Gastroesophageal sphincter (tissue), 4 donors: ENCODE measurements at places on chromosomes 1 and 21.

DNA sequence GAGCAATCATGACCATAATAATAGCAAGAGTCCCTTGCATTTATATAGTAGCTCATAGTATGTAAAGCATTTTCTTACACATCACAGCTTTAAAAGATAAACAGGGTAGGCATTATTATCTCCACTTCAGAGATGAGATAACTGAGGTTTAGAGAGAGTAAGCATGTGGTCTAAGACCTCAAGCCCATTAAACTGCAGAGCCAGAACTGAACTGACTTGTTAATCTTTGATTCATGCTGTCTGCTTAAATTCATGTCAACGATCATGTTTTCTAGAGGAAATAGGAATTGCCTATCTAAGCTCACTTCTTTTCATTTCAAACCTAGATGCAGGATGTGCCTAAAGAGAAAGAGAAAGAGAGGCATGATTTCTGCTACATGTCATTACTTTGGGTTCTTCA, 524.8 kb downstream of the PTPRC start:
- ATAC-seq = no peak

- no peak for ATAC-seq
Observed at GRCh38 chr1:16241221-16241708, 4.3 kb upstream of the CPLANE2 start.

- no peak for ATAC-seq
Observed at GRCh38 chr1:62962014-62962812, 178.3 kb downstream of the ATG4C start.

GRCh38 chr1:39499668-39500067, 8.2 kb downstream of the BMP8A start:
- peak; percentile 42 for ATAC-seq

DNA sequence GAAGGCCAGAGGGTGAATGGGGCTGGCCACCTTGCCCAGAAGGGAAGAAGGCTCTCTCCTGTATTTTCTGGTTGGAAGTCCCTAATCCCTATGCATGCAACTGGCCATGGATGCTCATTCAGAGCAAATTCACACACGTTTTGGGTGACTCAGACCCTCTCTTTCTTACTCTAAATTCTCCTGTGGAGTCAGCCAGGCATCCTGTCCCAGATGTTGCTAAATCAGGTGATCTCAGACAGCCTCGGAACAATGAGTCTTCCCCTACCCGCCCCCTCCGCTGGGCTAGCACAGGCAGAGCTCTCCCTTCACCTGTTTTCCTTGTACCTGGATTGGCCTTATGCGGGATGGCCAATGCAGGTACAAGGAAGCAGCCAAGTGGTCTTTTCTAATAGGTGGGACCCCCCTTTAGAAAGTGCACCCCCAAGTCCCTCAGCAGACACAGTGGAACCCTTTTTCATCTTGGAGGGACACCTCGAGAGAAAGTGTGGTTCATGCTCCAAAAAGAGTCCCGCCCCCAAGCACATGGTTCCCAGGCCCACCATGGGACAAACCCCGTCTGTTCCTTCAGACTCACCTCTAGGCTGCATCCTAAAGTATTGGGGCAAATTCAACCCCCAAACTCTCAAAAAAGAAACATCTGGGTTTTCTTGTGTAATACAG, 8.6 kb downstream of the S100A6 start:
- ATAC-seq = no peak

- no peak for ATAC-seq
Observed at GRCh38 chr1:7888248-7889081, 35.6 kb upstream of the UTS2 start.

GRCh38 chr1:229271448-229272159, 693 bp downstream of the RAB4A start:
- peak; percentile 33 for ATAC-seq

GRCh38 chr1:236916131-236916800, 88.0 kb downstream of the MT1HL1 start:
- ATAC-seq = no peak

GRCh38 chr21:45986316-45987051, 4.9 kb downstream of the COL6A1 start:
- ATAC-seq = no peak

DNA sequence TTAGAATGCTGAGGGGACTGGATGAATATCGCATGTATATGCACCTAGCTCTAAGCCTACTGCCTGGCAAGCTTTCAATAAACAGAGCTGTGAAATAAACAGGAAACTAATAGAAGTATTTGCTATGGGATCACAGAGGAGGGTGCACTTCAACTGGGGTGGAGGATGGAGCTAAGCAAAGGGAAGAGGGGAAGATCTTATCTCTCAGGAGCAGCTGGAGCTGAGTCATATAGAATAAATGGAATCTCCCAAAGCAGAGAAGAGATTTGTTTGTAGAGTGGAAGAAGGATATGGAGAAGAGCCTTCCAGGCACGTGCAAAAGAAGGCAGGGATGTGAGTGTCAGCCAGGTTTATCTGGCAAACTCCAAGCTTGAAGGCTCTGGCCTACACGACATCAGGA, 17.0 kb upstream of the KCNA10 start:
- ATAC-seq = no peak

GRCh38 chr1:89179343-89179742, 3.5 kb upstream of the GBP7 start:
- ATAC-seq = no peak

- ATAC-seq = no peak
Observed at GRCh38 chr1:997713-997992, 2.2 kb downstream of the HES4 start.

DNA sequence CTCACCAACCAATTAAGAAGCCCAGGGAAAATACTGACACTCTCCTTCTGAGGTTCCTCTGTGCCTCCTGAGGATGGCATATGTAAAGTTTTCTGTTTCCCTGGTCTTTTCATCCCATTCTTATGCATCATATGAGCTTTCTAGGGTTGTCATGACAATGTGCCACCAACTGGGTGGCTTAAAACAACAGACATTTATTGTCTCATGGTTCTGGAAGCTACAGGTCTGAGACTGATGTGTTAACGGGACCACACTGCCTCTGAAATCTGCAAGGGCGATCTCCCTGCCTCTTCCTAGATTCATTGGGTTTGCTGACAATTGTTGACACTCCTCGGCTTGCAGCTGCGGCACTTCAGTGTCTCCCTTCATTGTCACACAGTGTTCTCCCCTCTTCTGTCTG, 308.4 kb downstream of the RGS7 start:
- no peak for ATAC-seq

GRCh38 chr1:11938722-11939526, 4.4 kb downstream of the PLOD1 start:
- no peak for ATAC-seq

GRCh38 chr1:234047123-234047522, 142.6 kb downstream of the SLC35F3 start:
- ATAC-seq = no peak

DNA sequence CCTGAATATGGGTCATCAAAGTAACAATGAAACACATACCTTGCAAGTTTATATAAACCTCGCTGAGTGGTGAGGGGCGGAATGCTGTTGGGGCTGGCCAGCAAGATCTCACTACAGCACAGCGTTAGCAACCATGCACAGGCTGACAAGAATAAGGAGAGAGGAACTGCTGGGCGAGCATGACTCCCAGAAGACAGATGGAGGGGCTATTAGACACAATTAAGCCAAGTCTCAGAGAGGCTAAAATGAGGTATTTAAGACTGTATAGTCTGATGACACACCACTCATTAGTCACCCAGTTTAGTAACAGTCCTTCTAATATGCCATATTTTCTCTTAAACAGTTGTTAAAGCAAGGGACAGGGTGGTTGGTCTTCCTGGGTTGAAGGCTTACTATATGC, 340.2 kb upstream of the NR5A2 start:
- no peak for ATAC-seq

DNA sequence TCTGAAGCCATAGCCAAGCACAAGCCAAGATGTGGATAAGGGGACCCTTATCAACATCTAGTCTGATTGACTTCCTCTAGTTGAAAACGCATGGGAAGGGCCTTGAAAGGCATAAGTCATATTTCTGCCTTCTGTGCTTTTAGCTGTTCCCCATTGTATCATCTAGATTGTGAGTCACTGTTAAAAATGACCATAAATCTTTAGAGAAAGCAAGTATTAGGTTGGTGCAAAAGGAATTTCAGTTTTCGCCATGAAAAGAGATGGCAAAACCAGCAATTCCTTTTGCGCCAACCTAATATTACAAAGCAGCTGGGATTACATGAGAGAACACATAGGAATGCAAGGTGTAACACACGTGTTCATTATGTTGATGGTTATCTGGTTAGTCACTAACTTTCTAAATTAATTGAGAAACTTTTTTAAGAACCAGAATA, 63.6 kb downstream of the CLIC6 start:
- ATAC-seq = no peak

GRCh38 chr21:46028573-46029091, 47.1 kb downstream of the COL6A1 start:
- ATAC-seq = peak; percentile 83

DNA sequence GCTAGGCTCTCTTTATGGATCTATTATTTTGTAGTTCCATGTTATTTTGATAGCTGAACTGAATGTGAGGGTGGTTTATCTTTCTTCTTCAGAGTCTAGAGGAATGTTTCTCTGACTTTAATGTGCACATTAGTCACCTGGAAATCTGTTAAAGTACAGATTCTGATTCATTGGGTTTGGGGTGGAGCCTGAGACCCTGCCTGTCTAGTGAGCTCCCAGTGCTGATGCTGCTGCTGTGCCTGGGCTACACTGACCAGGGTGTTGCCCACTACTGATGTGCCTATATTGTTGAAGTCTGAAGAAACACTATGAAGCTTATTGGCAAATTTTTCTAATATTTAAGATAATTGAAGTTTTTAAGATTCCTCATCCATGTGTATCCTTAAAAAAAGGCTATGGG, 35.9 kb downstream of the CD46 start:
- ATAC-seq = no peak

DNA sequence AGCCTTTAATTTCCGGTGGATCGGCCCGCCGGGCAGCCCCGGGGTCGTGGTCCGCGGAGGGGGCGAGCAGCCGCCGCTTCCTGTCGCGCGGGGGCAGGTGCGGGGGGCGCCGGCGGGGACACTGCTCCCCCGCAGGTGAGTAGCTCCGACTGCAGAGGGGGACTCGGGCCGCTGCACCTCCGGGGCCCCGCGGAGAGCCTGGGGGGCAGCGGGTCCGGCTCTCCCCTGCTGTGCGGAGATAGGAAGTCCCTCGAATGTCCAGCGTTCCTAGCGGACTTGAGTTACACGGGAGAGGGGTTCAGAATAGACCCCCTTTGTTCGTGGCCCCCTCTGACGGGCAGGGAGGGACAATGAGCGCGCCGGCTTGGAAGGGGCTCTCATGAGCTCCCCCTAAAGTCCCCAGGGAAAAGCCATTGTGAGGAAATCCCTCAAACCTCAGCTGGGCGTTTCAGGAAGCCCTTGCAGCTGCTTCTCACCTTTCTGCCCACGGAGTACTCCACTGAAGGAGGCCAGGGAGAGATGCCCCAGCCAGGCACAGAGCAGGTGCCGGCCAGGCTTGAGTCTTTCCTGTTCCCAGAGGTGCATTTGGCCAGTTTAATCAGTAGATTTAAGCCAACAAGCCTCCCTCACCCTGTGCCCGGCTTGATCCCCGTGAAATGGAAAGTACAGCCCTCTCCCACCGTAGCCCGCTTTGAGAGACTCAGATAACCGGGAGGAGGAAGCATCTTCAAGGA, 925 bp downstream of the PDE9A start:
- ATAC-seq = no peak

DNA sequence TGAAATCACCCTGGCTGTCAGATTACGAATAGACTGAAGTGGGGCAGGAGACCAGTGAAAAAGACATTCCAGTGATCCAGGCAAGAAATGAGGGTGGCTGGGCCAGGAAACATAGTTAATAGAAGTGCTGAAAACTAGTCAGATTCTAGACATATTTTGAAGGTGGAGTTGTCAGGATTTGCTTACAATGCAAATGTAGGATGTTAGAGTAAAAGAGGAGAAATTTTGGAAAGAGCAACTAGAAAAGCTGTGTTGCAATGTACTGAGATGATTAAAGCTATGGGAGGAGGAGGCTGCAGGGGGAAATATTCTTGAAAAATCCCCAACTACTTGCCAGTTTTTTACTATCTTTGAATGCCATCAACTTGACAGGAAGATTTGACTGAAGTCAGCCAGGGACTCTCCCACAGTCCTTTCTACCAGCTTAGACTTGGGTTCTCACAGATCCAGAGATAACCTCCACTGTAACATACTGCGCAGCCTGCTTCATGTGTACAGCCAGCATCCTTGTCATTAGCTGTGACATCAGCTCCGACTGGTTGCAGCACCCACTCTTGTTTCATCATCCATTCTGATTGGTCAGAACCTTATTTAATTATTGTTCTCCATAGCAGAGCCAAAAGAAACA, 109.7 kb downstream of the TSEN15 start:
- ATAC-seq = peak; percentile 79

GRCh38 chr1:46452931-46453325, 36.7 kb upstream of the DMBX1 start:
- no peak for ATAC-seq

GRCh38 chr1:247905910-247906503, 10.6 kb downstream of the OR2W3 start:
- ATAC-seq = no peak

- no peak for ATAC-seq
Observed at GRCh38 chr21:38151021-38151645, 105.7 kb upstream of the KCNJ15 start.

DNA sequence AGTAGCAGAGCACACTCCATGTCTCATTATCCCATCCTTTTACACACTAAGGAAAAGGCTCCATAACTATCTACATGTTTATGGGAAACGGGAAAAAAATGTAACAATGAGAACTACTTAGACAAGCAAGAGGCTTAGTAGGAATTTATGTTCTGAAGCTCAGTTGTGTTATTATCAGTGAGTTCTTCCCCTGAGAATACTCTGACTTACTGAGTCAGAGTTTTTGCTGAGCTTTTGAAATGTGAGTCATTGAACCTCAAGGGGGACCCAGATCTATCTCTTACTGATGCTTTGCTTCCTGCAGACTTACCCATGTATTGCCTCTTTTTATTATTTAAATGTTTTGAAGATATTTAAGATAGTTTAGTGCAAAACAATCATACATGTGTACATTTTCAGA, 20.1 kb downstream of the CFHR5 start:
- no peak for ATAC-seq

GRCh38 chr1:100708476-100709062, 11.0 kb upstream of the VCAM1 start:
- ATAC-seq = no peak

DNA sequence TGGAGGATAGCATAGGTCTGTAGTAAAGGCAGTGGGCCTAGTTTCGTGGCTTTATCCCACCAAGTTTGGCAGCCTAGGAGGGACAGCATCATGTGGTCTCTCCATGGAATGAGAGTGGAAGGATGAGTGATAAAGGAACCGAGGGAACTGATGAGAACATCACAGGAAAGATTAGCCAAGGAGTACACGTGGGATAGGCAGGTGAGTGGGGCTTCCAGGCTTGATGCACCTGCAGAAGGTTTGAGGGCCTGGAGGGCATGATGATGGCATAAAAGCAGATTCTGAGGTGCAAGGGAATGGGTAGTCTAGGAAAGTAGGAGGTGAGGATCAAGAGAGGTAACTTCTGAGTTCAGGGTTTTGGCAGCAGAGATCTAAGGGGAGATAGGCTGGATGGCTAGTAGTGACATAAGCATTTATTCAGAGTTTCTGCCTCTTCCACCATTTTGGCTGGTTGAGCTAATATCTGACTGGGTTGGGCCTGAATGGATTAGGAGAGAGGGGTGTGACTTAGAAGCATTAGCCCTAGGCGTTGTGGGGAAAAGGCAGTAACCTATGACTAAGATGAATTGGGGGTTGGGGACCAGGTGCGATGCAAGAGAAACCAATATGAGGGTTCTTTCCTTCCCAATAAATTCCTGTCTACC, 9.1 kb downstream of the PTGFRN start:
- no peak for ATAC-seq

GRCh38 chr1:43206600-43207228, 34.6 kb downstream of the CFAP57 start:
- peak; percentile 83 for ATAC-seq

- no peak for ATAC-seq
Observed at GRCh38 chr1:25117233-25117823, 115.0 kb downstream of the SYF2 start.
